ENCODE measurements at places on chromosomes 1 and 21.

DNA sequence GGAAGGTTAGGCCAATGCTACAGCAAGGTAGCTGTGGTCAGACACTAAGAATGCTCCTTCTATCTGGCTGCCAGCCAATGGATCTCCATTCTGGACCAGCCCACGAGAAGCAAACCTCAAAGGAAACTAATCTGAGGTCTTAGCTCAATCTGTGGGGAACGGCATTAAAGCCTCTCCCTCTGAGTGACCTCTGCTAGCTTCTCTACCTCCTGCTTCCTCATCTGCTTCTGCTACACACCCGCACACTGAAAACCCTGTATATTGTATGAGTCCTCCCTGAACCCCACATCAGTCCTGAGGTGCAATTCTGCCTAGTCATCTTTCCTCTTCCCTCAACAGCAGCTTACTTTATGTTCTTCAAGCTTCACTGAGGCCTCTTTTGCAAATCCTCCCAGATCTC, 6.9 kb upstream of the GALE start:
- no peak for DNase-seq

GRCh38 chr1:186239171-186239570, 135.9 kb downstream of the TPR start:
- no peak for DNase-seq

DNA sequence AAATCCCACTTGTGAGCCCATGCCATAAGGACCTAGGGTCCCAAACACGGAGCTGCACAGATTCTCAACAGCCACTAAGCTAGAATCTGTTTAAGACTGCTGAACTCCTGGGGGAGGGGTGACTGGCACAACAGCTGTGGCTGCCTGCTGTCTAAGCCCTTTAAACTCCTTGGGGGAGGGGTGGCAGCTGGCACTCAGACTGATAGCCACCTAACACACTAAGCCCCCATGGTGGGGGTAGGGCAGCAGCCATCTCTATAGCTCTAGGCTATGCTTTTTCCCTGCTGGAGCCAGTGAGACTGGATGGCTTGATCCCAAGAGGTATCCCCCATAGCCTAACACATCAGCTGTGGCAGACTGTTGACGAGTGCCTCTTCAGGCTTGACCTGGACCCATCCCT, 73.3 kb upstream of the FMO3 start:
- DNase-seq: no peak

GRCh38 chr1:218273762-218274479, 11.2 kb upstream of the RRP15 start:
- no peak for DNase-seq

- DNase-seq: no peak
Observed at GRCh38 chr1:88799491-88799890, 91.9 kb downstream of the GTF2B start.

GRCh38 chr1:33768821-33769220, 95.1 kb upstream of the HMGB4 start:
- DNase-seq: no peak

DNA sequence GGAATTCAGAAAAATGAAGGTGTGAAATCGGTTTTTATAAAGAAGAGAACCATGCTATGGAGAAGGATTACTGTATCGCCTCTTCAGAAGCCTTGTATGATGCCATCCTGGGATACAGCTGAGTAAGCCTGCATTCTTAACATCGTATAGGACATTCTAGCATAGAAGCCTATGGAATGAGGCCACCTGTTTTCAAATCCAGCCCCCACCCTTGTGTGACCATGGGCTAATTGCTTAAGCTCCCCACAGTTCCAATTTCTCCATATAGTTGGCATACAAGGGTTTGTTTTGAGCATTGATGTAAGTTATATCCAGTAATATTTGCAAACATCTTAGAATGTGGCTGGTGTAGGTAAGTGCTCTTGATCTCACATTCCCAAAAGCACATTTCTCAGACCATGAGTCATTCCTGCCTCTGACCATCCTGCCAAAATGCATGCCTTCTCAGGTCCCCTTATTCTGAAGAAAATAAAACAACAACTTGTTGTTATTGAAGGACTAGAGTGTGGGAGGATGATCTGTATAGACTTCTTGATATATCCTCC, 1.5 kb downstream of the OR14A2 start:
- no peak for DNase-seq

DNA sequence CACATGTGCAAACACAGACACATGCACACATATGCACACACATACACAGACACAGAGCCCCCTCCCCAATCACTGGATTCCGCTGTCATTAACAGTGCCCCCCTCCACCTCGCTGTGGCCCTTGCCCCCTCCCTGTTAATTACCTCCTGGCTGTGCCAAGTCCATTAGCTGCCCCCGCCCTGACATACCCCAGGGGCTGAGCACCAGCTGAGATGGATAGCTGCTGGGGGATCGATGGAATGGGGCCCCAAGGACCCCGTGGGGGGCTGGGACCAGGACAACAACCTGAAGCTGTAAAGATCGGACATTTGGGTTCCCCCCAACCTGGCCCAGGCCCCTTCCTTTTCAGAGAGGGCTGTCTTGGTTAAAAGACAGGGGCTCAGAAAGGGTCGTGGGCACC, 9.6 kb upstream of the PEAR1 start:
- no peak for DNase-seq

- DNase-seq: no peak
Observed at GRCh38 chr1:117793413-117793812, 136.0 kb downstream of the GDAP2 start.

DNA sequence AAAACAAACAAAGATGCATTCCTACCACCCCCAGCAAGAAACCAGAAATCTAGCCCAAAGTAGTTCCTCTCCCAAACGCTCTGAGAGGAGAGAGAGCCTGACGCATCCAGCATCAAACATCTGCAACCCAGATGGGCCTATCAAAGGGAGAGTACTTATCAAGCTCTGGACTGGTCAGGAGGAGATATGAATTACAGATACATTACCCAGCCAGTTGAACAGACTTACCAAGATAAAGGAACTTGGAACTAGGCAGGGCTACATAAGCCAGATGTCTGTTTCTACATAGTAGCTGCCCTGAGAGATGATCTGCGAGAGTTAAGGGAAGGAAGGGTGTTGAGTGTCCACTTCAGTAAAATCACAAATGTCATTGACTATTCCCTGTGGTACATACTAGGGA, 138.4 kb downstream of the PAPPA2 start:
- DNase-seq: no peak

GRCh38 chr1:93002781-93003180, 41.5 kb upstream of the DIPK1A start:
- DNase-seq: no peak

- DNase-seq: peak; percentile 88
Observed at GRCh38 chr21:45973475-45974072, 8.0 kb upstream of the COL6A1 start.

GRCh38 chr1:178028841-178029481, 59.1 kb upstream of the SEC16B start:
- DNase-seq: no peak

DNA sequence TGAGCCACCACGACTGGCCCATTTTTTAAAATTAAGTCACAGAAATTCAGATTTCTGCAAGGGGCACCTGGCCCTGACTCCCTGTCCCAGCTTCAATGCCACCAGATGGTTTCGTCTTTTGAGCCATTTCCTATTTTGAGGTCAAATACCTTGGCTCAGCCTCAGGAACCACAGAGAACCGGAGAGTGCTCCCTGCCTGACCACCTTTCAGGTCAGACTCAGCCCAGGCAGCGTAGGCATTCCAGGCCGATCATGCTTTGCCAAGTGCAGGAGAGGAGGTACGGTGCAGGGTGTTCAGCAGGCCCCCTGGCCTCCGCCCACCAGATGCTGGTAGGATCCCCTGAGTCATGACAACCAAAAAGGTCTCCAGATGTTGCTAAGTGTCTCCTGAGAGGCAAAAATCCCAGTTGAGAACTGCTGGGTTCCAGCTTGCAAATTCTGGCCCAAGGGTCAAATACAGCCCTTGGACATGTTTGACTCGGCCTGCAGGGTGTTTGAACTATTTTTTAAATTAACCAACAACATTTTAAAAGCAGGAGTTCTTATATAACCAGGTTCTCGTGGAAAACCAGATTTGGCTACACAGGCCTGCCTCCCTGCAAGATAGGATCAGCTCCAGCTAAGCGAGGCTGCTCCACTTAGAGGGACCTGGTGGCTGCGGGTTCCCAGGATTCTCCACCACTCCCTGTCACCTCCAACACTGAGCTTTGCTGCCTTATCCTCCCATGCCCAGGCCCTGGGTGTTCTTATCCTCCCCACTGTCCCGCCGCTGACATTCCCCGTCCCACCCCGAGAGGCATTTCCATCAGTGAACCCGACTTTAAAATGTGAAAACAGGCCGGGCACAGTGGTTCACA, 61.9 kb upstream of the TARDBP start:
- DNase-seq: no peak

- DNase-seq: no peak
Observed at GRCh38 chr1:77940921-77941570, 37.8 kb downstream of the FUBP1 start.

GRCh38 chr1:3529099-3529729, 74.7 kb downstream of the ARHGEF16 start:
- no peak for DNase-seq

GRCh38 chr1:5915587-5916571, 76.3 kb downstream of the NPHP4 start:
- DNase-seq: no peak

GRCh38 chr21:26982767-26983166, 15.9 kb upstream of the ADAMTS5 start:
- DNase-seq: no peak

- DNase-seq: no peak
Observed at GRCh38 chr1:210144736-210145135, 87.9 kb upstream of the SERTAD4 start.

DNA sequence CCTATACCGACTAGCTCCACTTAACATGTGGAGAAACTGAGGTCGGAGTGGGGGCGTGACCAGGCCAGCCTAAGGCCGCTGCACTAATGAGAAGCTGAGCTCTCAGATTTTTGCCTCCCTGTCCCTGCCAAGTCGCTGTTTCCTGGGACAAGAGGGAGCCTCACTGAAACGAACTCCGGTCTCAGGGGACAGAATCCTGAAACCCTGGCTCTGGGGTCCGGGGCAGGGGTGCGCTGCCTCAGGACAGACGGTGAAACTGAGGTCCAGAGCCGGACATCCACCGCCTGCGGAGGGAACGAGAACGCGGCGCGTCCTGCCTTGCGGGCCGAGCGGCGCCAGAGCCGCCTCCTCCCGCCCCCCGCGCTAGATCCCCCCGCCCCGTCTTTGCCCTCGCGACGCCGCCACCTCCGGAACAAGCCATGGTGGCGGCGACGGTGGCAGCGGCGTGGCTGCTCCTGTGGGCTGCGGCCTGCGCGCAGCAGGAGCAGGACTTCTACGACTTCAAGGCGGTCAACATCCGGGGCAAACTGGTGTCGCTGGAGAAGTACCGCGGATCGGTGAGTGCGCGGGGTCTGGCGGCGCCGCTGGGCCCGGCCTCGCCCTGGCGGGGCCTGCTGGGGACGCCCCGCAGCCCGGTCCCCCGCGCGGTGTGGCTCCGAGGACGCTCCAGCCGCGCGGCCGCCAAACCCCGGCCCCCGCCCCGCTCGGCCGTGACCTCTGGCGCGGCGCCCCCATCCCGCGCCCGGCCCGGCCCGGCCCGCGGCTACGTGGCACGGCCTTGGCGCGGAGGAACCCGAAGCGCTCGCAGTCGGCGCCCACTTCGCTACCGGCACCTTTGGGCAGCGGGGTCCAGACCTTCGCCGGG, at the start of gene GPX7:
GPX7 (plus strand) TSS at position 381 of the 865 bp plus-strand sequence; CDS start at position 420, 39 bp downstream.
- peak; percentile 62 for DNase-seq

DNA sequence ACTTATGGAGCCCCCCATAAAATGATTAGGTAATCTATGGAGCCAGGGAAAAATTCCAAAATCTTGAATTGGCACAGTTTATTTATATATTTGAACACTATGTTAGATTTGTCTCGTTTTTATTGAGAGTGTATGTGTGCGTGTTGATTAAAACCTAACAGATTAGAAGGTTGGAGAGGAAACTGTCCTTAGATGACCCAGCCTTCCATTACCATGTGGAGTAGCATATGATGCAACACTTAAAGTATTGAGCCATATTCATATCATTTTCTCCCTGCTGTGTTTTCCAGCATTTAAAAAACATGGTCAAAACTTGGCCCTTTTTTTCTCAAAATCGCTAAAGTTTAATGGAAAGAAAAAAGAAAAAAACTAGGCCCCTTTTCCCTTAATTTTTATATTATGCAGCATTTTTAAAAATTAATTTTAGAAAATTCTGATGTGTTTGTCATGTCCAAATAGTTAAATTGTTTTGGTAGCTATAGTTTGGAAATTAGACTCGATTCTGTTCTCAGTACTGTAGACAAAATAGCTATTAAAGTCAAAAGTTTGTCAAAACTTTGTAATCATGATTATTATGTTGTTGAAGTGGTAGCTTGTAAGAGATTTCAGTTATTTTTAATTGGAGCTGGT, 2.3 kb downstream of the LRRC8D start:
- no peak for DNase-seq

- DNase-seq: no peak
Observed at GRCh38 chr1:48823168-48823567, 46.5 kb upstream of the BEND5 start.

GRCh38 chr1:22387919-22388580, 63.6 kb upstream of the ZBTB40 start:
- DNase-seq: no peak

GRCh38 chr1:230568008-230568407, 74.3 kb upstream of the COG2 start:
- peak; percentile 20 for DNase-seq

DNA sequence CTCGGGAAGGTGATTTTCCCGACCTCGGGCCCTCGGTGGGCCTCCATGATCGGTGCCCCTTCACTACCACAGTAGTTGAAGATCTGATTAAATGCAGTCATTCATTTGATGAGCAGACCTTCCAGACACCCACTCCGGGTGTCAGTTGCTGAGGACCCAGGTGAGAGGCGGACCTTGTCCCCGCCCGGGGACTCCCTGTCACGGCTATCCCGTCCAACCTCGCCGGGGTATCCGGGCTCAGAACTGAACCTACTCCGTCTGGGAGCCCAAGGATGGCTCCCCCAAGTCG, 22.6 kb downstream of the RNU1-3 start:
- DNase-seq: no peak

GRCh38 chr1:53586765-53587164, 127.6 kb downstream of the DMRTB1 start:
- DNase-seq: no peak

DNA sequence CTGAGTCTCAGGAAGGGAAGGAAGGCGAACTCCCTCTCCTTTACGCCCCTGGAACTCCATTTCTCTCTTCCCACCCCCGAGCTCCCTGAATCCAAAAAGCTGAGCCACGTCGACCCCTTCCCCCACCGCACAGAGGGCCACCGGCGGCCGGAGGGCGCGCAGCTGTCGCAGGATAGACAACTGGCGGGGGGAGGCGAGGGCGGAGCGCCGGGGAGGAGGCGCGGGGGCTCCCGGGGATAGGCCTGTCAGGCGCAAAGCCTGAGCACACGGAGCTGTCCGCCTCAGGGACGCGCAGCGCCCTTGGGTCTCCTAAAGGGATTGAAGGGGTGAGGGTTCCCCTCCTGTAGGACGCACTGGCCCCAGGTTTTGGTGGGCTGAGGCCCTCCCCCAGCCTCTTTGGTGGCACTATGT, 752 bp upstream of the ACTA1 start:
- no peak for DNase-seq

Measured in stimulated activated naive CD8-positive, alpha-beta T cell treated with anti-CD3 and anti-CD28 coated beads, Interleukin-15, Interleukin-2, amounts not matched to agents 100 U/mL and 50 U/mL, for 24 hours (primary cell).